Muscle of arm (tissue), 14 donors: ENCODE measurements at places on chromosomes 12 and 14.

DNA sequence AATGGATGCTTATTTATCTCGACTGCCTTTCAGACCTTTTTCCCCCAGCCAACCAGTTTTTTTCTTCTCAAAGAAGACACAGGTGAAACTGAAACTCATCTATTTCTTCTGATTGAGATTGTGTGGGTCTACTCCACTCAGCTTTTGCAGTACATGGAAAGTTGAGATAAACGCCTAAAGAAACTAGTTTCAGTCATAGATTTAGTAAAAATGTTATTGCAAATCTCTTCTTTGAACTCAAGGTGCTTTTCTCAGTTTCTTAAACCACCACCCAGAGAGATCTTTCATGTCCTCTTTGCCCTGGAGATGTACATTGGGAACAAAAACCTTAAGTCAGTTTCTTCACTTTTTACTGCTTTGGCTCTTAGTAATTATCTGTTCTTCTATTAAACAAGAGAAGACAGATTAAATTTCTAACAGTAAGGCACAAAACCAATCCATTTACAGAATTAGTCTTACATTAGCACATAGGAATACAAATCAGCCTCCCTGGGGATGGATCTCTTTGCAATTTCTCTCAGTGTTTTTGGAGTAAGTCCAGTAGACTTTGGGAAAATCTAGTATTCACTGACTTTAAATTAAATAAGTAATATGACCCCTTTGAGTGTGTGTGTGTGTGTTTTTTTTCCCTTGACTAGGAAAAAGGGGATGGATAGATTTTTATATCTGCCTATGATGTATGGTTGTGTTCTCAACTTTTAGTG, 11.6 kb downstream of the FBXW8 start:
- peak; percentile 29 for DNase-seq

DNA sequence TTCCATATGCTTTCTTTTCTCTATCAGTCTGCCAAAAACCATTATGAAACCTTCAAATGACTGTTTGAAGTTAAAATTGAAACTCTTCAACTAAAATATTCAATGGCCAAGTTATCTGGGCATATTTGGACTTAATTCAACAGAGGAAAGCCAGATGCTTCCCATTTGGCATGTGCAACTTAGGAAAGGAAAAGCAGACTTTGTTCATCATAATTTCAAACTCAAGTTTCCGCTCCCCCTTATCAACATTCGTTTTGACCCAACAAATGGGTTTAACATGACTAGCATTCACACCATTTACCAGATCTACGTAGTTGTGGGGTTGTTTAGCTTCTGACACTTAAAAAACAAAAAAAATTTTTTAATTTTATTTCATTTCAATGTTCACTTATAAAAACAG, 75.7 kb downstream of the PLEKHG7 start:
- DNase-seq = no peak

- peak; percentile 3 for DNase-seq
Measured at GRCh38 chr12:38711054-38711453, 194.3 kb downstream of the CPNE8 start.

DNA sequence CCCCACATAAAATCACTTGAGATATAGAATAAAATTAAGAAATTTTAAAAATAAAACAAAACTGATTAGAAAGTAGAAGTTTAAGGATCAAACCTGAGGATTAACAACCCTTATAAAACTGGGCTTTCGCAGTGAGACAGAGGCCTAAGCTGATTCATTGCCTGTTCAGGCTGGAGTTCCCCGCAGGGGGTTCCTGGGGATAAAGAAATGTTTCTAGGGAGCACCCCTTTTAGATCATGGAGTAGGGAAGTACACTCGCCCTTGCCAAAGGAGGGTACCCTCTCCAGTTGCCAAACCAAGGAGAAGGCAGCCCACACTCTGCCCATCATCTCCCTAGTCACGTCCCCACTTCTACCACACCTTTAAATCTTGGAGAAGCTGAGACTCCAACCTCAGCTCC, 6.8 kb downstream of the GLIPR1 start:
- DNase-seq = no peak

GRCh38 chr12:11477110-11477509, 81.7 kb upstream of the PRB2 start:
- DNase-seq = no peak

DNA sequence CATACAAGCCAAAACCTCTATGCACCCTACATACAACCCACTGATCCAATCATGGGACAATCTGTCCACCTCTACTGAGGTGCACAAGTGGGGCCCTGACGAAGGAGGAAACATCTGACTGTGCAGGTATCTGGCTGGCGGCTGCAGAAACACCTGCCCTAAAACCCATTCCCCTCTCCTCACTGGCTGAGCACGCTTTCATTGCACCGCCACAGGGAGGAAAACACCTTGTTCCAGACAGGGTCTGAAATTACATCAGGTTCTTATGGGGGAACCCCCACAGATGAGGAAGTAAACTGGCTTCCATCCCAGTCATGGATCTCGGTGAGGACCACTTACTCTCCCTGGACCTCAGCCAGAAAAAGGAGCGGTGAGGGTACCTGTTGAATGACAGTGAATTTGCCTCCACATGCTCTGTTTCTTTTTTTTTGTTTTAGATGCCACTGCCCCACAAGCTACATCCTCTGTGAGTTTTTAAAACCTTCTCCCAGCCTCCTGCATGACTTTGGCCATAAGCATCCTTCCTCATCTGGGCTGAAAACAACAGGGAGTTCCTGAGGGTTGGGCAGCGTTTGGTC, 23.8 kb upstream of the DGLUCY start:
- no peak for DNase-seq

- no peak for DNase-seq
Measured at GRCh38 chr12:17793854-17794253, 296.1 kb downstream of the RERGL start.

- no peak for DNase-seq
Measured at GRCh38 chr12:41507286-41507685, 319.2 kb downstream of the PDZRN4 start.

DNA sequence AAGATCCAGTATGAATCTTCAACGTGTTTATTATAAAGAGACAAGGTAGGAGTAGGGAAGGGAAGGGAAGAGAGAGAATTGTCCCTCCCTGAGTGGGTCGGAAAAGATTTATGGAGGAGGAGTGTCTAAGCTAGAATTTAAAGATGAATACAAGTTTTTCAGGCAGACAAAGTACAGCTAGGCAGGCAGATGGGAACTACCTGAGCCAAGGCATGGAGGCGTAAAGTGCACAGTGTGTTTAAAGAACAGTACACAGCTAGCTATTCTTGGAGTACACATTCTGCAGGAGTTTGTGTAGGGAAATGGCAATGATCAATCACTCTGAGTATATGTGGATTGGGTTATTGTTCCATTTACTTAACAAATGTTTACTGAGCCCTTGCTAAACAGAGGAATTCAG, 20.1 kb downstream of the PLEKHG7 start:
- no peak for DNase-seq

DNA sequence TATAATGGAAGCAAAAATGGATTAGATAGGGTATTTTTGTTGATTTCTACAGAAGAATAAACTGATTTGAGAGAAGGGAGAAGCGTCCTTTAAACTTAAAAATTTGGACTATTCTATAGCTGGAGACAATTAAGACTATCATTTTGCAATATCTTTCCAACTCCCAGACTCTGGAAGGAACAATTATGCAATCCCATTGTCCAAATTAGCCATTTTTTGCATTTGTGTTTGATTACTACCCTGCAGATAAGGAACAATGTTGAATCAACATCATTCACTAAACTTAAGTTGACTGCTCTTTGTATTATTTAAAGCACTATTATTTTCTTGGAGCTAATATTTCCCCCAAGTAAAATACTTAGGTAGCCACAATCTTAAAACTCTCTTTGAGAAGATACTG, 34.8 kb upstream of the SELPLG start:
- no peak for DNase-seq

DNA sequence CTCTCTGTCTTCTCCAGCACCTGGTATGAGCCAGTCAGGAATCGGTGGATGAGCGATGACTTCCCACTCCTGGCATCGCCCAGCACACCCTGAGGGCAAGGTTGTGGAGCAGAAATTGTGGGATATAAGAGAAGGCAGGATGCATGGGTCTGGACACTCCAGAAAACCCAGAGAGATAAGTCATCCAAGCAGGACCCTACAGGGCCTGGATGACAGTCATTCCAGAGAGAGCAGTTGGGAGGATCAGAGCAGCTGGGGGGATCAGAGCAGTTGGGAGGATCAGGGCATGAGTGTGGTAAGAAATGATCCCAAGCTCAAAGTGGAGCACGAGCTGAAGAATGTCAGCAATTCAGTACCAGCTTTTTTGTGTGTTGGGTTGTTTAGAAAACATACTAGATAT, 4.0 kb downstream of the AGAP2 start:
- no peak for DNase-seq

GRCh38 chr14:75981426-75982265, at the start of gene TGFB3:
Gene TGFB3 (minus strand): TSS chr14:75981995. CDS start chr14:75980893, 1,102 bp downstream.
- DNase-seq = peak; percentile 96

- DNase-seq = no peak
Measured at GRCh38 chr14:73661872-73662271, 17.1 kb downstream of the DNAL1 start.

DNA sequence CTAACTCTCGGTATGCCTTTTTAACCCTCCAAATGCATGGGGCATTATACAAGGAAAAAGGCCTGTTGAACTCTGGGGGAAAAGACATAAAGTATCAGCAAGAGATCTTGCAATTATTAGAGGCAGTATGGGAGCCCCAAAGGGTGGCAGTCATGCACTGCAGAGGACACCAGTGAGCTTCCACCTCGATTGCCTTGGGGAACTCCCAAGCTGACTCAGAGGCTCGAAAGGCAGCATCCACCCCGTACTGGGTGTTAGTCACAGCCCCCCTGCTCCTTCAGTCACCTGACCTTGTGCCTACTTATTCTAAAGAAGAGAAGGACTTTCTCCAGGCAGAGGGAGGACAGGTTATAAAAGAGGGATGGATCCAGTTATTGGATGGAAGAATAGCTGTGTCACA, 781.4 kb upstream of the TMEM132C start:
- no peak for DNase-seq

DNA sequence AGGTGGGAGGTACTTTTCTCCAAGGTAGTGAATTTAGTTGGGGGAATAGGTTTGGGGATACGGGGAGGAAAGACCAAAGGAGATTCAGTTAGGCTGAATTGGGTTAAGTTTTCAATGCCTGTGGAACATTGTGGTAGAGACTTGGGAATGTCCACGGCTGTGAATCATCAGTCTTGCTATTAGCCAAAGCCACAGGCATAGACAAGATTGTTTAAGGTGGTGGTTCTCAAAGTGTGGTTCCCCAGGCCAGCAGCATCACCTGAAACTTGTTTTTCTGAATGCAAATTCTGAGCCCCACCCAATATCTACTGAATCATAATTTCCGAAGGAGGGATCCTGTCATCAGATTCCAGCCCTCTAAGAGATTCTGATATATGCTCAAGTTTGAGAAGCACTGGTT, 316.2 kb downstream of the EGLN3 start:
- no peak for DNase-seq

DNA sequence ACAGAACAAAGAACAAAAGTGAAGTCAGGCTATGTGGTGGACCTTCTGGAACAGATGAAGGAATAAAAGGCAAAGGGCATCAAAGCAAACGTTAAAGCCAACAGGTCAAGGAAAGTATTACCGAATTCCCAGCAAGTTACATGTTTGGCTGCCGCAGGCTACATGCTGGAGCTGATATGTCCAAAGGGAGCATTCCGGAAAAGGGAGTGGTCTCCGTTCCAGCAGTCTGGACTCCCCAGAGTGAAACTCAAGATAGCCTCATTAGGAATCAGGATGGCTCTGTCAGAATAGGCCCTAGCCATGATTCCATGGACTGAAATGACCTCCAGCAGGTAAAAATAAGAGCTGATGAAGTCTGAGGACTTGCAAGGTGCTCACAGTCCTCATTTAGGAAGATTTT, 379.8 kb upstream of the PRICKLE1 start:
- no peak for DNase-seq

DNA sequence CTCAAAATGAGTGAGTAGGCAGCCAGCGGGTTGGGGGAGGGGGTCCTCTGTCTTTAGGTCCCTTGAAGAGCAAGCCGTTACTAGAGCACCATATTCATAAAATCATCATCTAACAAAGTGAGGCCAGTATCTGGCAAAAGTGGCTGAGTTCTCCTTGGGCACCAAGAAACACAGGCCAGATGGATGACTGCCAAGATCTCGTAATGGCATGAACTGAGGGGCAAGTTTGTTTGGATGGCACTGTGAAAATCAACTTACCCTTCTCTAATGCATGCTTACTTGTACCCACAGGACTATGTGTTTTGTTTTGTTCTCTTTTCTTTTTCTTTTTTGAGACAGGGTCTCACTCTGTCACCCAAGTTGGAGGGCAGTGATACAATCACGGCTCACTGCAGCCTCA, 41.6 kb downstream of the GNPTAB start:
- no peak for DNase-seq

DNA sequence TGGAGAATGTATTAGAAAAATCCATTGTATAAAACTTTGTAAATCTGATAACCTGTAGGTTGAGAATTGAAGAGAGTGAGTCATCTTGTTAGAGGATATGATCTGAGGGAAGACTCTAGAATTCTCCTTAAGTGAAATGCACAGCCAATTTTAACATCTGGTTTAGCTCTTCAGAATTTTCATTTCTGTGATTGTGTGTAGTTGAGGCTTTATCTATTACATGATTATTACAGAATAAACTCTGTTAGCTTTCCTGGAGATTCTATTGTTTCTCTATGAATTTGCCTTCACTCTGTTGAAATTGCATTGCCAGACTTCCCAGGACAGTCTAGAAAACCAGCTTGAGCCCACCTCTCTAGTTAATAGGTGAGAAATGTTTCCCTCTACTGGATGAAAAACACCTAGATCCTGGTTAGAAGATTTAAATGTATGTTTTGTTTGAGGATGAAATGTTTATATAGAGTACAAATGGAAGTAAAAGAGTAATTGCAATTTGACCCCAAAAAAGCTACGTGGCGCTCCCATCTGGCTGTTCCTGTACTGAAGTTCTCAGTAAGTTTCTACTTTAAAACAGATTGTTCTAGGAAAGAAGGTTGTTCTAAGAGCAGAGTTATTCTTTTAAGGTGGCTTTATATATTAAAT, 2.9 kb downstream of the NUDT4 start:
- DNase-seq = peak; percentile 47

- no peak for DNase-seq
Measured at GRCh38 chr12:19792028-19792427, 352.7 kb downstream of the AEBP2 start.

GRCh38 chr12:38162708-38163441, 153.7 kb upstream of the ALG10B start:
- DNase-seq = no peak

- no peak for DNase-seq
Measured at GRCh38 chr14:41298328-41298690, 308.4 kb upstream of the LRFN5 start.

DNA sequence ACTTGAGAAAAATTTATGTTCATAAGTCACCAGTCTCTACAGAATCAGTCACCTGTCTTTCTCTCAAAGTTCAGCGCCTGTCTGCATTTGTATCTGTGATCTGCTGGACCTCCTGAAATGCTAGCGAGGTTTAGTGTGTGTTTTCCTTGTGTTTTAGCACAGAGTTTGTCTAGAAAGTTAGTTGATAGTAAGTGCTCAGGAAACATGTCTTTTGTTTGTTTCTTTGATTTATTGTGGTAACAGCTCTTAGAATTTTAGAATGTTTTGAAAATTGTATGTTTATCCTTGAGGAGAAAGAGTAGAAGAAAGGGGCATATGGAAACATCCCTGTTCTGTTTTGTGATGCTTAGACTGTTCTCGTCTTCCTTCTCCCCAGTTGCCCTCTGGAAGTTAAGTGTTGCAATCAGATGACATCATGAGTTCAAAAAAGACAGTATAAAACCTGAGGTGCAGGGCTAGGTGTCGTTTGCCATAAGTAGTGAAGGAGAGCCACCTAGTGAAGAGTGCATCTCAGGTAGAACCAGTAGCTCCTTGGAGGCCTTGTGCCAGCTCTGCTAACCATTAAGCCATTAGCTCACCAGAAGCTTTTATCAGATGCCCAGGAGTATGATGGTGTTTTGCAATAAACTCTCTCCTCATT, 44.8 kb downstream of the FBXW8 start:
- no peak for DNase-seq
